Right ventricle myocardium superior (tissue), 1 donor: ENCODE measurements at places on chromosomes 4 and X. TPM values are rescaled to one million over a fixed set of nuclear protein-coding genes. Genes with fewer than 3 reads are reported as not detected.

Gene ALAS2
- total RNA-seq: 0.51 TPM

Gene TACC3
- 7.0 TPM for total RNA-seq

Gene ZXDA
- 3.6 TPM for total RNA-seq

Gene SPCS3
- total RNA-seq: 82.2 TPM

Gene ALB
- total RNA-seq: 4.5 TPM

Gene HMX1
- total RNA-seq: not detected

Gene MAP3K15
- not detected for total RNA-seq

Gene PPP2R2C
- total RNA-seq: 8.1 TPM

Gene MAPK10
- 4.0 TPM for total RNA-seq

Gene CRMP1
- total RNA-seq: 1.2 TPM

Gene PAGE1
- total RNA-seq: not detected

Gene GABRQ
- not detected for total RNA-seq

Gene EGF
- total RNA-seq: 13.8 TPM

Gene CT83
- not detected for total RNA-seq

Gene HSFX2
- not detected for total RNA-seq

Gene CORIN
- 65.0 TPM for total RNA-seq

Gene FHDC1
- total RNA-seq: 0.19 TPM

Gene SUPT20HL1
- total RNA-seq: not detected

Gene FRG2
- total RNA-seq: not detected

Gene GPR173
- 0.67 TPM for total RNA-seq

Gene GLRA3
- not detected for total RNA-seq

Gene SMIM10L2A
- 1.6 TPM for total RNA-seq

Gene GABRB1
- 1.1 TPM for total RNA-seq

Gene INTU
- total RNA-seq: 4.0 TPM

Gene TLR6
- total RNA-seq: 2.3 TPM

Gene NALF2
- total RNA-seq: 46.3 TPM

Gene TRIM60
- total RNA-seq: not detected

Gene TMPRSS11B
- not detected for total RNA-seq

Gene OPRPN
- total RNA-seq: not detected

Gene SPOCK3
- total RNA-seq: not detected

Gene GYPE
- total RNA-seq: 0.19 TPM

Gene BEX3
- total RNA-seq: 164 TPM

Gene ANTXR2
- total RNA-seq: 49.7 TPM

Gene TRPC3
- total RNA-seq: 0.13 TPM

Gene TLR10
- not detected for total RNA-seq

Gene WAS
- 4.0 TPM for total RNA-seq

Gene GLRB
- total RNA-seq: 7.8 TPM

Gene ZNF630
- 2.9 TPM for total RNA-seq

Gene MAGEE1
- 2.5 TPM for total RNA-seq

Gene FGFRL1
- total RNA-seq: 22.2 TPM

Gene DIPK2B
- 17.8 TPM for total RNA-seq

Gene SLC10A4
- total RNA-seq: not detected

Gene STX18
- total RNA-seq: 16.0 TPM

Gene GC
- 0.24 TPM for total RNA-seq

Gene SORBS2
- total RNA-seq: 819 TPM
